Muscle of leg (tissue), 16 donors: ENCODE measurements at places on chromosomes 12 and 14.

DNA sequence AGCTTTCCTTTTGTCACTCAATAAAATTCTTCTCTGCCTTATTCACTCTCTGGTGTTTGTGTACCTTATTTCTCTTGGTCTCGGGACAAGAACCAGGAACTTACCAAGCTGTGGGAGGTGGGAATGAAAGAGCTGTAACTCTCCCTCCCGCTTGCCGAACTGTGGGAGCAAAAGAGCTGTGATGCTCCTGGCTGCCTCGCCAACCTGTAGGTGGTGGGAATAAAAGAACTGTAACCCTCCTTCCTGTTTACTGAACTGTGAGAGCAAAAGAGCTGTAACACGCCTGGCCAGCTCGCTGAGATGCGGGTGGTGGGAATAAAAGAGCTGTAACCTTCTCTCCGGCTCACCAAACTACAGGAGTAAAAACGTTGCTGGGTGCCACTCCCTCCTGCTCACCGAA lies 314.1 kb upstream of the LRIG3 start:
- no peak overlapping the region for H3K4me3 ChIP-seq
- no peak overlapping the region for H3K27ac ChIP-seq
- no peaks in the 10 kb centered on the region for H3K4me1 ChIP-seq
- DNase-seq: no peak

GRCh38 chr12:30934811-30935210 lies 8.3 kb downstream of the TSPAN11 start:
- H3K27me3 ChIP-seq: no peaks in the 10 kb centered on the region
- H3K27ac ChIP-seq: no peak overlapping the region
- DNase-seq: no peak
- H3K4me1 ChIP-seq: peaks cover 2% of the 10 kb centered on the region

- no peak for DNase-seq
- H3K4me3 ChIP-seq: no peak overlapping the region
- no peaks in the 10 kb centered on the region for H3K27me3 ChIP-seq
- no peaks in the 10 kb centered on the region for H3K36me3 ChIP-seq
- no peaks in the 10 kb centered on the region for H3K4me1 ChIP-seq
Measured at GRCh38 chr12:25675808-25676207, 122.7 kb upstream of the LMNTD1 start.

- DNase-seq: peak; percentile 78
- no peaks in the 10 kb centered on the region for H3K4me1 ChIP-seq
- peaks cover 7% of the 10 kb centered on the region for H3K36me3 ChIP-seq
- H3K4me3 ChIP-seq: no peak overlapping the region
Measured at GRCh38 chr14:76050797-76051392, 65.3 kb downstream of the IFT43 start.

DNA sequence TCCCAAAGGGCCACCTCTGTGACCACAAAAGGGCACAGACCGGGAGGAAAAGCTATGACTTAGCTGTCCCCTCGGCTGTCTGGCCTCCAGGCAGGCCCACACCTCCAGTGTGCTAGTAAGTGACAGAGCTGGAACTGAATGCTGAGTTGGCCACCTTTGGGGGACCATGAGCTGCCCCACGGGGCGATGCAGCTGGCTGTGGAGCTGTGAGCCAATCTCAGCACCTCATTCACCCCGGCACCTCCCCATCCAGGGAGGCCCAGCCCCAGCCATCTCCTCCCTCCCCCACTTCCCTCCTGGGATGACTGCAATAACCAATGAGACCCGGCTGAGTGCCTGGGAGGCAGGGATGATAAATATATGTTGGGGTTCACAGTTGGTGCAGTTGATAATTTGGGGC lies 12.2 kb upstream of the TESC start:
- no peak overlapping the region for H3K4me3 ChIP-seq
- peak; percentile 12 for DNase-seq
- peaks cover 6% of the 10 kb centered on the region for H3K4me1 ChIP-seq
- no peaks in the 10 kb centered on the region for H3K36me3 ChIP-seq
- H3K27ac ChIP-seq: no peak overlapping the region
- peaks cover 4% of the 10 kb centered on the region for H3K27me3 ChIP-seq

- H3K27ac ChIP-seq: no peak overlapping the region
- H3K27me3 ChIP-seq: no peaks in the 10 kb centered on the region
- no peak overlapping the region for H3K4me3 ChIP-seq
- no peaks in the 10 kb centered on the region for H3K36me3 ChIP-seq
- DNase-seq: no peak
Measured at GRCh38 chr12:12051668-12052067, 19.1 kb upstream of the BCL2L14 start.

DNA sequence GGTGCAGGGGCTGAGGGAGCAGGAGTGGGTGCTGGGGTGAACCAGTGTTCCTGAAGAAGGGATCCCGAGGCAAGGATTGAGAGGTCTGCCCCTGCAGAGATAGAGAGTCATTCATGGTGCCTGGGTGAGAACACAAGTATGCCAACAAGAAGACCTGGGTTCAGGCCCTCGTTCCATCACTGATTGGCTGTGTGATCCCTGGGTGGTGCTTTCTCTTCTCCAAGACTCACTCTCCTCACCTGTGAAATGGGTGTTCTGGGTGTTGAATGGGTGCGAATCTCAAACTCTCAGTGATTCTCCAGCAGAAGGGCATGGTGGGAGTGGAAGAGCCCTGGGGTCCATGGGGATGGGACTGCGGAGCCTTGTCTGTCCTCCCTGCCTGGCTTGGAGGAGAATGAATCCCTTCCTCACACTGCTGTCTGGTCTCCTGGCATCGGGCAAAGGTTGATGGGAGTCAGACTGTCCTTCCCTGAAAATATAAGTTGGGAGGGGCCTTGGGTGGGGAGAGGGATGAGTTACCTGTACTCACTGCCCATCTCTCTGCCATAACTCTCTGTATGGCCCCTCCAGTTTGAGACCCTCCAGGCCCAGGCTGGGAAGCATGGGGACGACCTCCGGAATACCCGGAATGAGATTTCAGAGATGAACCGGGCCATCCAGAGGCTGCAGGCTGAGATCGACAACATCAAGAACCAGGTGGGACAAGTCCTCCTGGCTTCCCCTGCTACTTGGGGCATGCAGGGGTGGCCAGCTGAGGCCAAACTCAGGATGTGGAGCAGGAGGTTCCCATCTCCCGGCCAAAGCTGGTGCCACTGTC lies 9.6 kb downstream of the KRT7 start:
- no peak for DNase-seq
- peaks cover 23% of the 10 kb centered on the region for H3K4me1 ChIP-seq
- peaks cover 20% of the 10 kb centered on the region for H3K27me3 ChIP-seq
- no peaks in the 10 kb centered on the region for H3K36me3 ChIP-seq
